Body of pancreas (tissue), 4 donors: ENCODE measurements at places on chromosomes 6 and 20.

- DNase-seq = peak; percentile 44
Observed at GRCh38 chr20:25076731-25077609, 5.0 kb downstream of the VSX1 start.

DNA sequence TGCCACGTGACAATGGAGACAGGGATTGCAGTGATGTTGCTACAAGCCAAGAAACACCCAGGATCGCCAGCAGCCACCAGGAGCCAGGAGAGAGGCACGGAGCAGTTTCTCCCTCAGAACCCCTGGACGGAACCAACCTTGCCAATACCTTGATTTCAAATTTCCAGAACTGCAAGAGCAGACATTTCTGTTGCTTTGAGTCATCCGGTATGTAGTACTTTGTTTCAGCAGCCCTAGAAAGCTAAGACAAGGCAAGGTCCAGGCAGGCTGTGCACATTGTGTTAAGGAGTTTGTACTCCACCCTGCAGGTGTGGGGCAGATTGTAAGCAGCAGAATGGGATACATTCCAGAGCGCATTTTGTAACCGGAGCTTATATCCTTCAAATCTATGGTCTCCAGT, 48.3 kb downstream of the TRERF1 start:
- DNase-seq = no peak

DNA sequence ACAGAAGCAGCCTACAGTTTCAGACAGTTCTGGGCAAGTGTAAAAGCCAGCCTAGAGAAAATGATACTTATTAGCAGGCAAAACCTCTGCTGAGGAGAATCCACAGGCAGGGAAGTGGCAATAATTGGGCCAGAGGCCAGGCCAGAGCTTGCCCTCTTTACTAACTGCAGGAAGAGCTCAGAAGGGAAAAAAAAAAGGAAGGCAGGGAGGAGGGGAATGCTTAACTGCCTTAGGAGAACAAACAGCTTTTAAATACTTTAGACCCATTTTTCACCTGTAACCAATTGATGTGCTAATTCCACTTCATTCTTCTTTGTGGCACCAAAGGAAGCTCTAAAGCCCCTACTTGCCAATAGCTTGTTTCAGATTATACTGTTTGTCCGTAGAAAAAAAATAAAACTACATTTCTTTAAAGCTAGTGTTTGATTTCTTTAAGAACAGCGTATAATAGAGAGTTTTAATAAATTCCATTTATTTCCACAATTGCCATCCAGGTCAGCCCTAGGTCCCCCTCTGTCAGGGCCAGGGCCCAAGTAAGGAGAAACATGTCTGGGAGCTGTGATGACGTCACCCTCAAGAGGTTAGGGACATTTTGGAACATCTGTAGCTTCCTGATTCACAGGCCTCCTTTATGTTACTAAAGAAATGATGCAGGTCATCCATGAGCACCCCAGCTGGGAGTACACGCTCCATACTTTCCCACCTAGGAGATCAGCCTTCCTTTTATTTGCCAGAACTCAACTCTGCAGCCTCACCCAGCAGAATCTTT, 384.3 kb downstream of the CDC5L start:
- DNase-seq = no peak

- peak; percentile 20 for DNase-seq
Observed at GRCh38 chr6:43703512-43704429, 16.2 kb upstream of the MRPS18A start.

DNA sequence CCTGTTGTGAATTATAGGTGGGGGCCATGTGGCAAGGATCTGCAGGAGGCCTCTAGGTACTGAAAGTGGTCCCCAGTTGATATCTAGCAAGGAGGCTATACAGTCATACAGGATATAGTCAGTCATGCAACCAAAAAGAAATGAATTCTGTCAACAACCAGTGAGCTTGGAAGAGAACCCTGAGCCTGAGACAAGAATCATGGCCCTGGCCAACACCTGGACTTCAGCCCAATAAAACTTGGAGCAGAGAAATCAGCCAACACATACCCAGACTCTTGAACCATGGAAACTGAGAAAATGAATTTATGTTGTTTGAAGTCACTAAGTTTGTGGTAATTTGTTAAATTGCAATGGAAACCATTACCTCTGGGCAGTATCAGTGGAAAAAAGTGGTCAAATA, 370.2 kb downstream of the KIF16B start:
- DNase-seq = no peak
